ENCODE measurements at places on chromosomes 7 and 10. TPM values are rescaled to one million over a fixed set of nuclear protein-coding genes. Genes with fewer than 3 reads are reported as not detected.

DNA sequence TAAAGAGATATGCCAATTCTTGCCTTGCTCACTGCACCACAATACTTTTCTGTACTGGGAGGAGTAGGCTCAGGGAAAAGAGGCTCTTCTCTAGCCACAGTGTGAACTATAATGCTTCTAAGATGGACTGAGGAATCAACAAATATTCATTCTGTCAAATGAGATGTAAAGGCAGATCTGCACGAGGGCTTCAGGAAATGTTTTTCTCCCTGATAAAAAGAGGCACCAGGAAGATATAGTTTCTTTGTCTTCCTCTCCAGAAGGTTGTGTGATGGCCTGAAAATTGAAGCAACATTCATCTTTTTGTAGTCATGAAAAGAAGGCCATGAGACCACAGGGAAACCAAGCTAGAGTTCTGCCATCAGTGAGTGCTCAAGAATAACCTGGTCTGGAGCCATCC is 79.1 kb upstream of the NME8 start:
- DNase-seq: no peak

DNA sequence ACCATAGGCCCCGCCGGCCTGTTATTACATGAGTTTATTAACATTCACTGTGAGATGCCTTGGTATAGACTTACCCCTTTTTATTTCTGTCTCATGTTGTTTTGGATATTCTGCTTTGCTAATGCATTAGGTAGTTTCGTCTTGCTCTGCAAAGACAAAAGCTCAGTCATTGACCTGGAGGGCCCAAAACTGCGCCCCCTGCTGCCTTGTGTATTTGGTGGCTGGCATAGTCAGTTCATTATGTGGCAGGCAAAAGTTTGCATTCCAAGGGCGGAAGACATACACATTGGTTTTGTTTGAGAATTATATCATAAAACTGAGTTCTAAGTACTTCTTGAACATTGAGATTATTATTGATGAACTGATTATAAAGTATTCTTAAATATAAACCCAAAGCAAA is 372.5 kb downstream of the SDK1 start:
- no peak for DNase-seq

DNA sequence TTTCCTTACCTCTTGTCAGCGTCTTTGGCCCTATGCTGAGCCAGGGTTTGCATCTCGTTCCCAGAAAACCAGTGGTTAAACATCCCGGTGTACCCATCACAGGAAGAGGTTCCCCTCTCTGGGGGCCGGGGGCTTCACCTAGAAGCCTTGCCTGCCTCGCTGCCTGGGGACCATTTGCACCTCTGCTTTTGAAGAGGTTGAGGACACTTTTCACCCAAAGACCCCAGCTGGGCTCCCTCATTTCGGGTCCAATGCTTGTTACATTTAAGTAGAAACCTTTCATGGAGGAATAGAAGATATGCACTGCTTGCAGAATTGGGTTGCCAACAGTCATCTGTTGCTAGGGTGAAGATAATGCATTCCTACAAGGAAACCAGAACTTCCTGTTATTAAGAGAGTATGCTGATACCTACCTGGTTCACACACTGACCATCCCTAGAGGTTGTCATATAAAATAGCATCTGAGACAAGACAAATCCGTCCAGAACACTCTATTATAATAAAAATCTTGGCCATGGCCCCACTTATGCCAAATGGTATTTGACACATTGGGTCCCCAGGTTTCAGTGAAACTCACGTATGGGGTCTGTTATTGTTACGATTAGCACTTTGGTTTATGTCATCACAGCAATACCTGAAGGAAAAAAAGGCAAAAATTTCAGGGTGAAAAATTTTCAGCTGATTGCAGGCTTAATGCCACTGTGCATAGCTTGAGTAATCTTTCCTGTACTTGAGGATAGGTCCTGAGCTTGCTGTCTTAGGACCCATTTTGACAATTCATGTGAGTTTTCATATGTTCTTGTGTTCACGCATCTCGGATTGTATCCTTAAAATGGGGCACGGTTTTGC is 917 bp downstream of the ZNF365 start:
- DNase-seq: no peak

GRCh38 chr7:123819001-123819400 is 26.0 kb upstream of the HYAL4 start:
- no peak for DNase-seq

Gene HOXA7
- not detected for polyA plus RNA-seq

DNA sequence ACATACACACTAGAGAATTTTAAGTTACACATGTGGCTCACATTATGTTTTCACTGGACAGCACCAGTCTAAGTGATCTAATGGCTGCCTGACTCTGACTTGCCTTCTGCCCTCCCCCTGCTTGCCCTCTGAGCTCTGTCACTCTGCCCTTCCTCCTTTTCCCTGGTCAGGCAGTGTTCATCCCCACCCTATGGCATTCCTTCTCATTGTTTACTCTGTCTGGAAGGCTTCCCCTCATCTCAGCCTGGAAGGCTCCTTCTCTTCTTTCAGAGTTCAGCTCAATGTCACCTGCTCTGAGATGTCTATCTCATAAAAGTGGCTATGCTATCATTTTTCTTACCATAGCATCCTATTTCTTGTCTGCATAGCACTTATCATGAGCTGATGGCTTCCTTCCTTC is 305.7 kb downstream of the BMPER start:
- DNase-seq: no peak

- DNase-seq: no peak
These were observed 66.4 kb upstream of the TNRC18 start for GRCh38 chr7:5489991-5490536.

Gene ZNF365
- polyA plus RNA-seq: not detected

Gene LIPJ
- 0.01 TPM for polyA plus RNA-seq

Gene PPP1R9A
- polyA plus RNA-seq: 1.4 TPM

DNA sequence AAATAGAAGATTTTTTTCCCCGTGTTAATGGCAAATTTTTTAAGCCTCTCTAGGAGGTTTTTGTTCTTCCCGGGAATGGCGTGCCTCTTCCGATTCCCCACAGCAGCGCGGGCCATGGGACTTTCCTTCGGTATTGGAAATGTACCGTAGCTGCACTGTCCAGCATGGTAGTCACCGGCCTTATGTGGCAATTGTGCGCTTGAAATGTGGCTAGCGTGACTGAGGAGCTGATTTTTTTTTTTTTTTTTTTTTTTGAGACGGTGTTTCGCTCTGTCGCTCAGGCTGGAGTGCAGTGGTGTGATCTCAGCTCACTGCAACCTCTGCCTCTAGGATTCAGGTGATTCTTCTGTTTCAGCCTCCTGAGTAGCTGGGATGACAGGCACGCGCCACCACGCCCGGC is 938 bp upstream of the TCTN3 start:
- no peak for DNase-seq

GRCh38 chr7:90180011-90180585 is 25.8 kb downstream of the STEAP1 start:
- DNase-seq: no peak

Gene ZC3HAV1L
- polyA plus RNA-seq: 0.19 TPM

Gene EGR2
- 0.76 TPM for polyA plus RNA-seq

GRCh38 chr10:31070025-31070424 is 38.4 kb upstream of the ZNF438 start:
- no peak for DNase-seq

DNA sequence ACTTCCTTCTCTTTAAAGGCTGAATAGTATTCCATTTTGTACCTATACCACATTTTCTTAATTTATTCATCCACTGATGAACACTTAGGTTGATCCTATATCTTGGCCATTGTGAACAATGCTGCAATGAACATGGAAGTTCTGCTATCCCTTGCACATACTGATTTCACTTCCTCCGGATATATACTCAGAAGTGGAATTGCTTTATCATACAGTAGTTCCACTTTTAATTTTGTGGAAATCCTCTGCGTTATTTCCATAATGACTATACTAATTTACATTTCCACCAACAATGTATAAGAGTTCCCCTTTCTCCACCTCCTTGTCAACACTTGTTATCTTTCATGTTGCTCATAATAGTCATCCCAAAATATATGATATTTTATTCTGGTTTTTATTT is 312.6 kb downstream of the PLXDC2 start:
- no peak for DNase-seq

- no peak for DNase-seq
These were observed at the start of gene KCNH2 for GRCh38 chr7:150978126-150978789. TSS of gene KCNH2 (minus strand) at chr7:150978321. CDS start at chr7:150977913, 408 bp downstream.

DNA sequence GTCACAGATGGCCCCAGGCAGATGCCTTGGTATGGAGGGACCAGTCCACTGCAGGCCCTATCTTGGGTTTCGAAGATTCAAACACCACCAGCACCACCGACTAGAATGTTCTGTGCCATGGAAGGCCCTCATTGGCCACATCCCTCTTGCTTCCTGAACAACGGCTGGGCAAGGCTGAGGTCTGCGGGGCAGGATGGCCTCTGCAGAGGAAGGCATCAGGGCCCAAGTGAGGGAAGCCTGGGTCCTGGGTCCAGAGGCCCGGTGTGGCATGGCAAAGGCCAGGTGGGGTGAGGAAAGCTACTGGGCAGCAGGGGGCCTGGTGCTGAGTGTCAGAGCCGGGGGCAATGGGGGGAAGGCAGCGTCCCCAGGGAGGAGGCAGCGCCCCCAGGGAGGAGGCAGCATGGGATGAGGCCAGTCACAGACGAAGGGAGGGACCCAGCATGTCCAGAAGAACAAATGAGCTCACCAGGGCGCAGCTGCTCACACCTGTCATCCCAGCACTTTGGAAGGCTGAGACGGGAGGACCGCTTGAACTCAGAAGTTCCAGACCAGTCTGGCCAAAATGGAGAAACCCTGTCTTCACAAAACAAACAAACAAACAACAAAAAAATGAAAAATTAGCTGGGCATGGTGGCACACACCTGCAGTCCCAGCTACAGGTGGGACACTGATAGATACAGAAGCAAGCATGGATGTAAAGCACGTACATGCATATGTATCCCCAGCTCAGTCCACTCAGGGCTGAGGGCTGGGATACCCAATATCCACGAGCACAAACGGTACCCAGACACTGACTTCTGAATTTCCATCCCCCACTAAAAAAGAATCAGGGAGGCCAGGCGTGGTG is 64.4 kb downstream of the PROSER2 start:
- DNase-seq: no peak

GRCh38 chr7:375901-376305 is 85.9 kb downstream of the FOXL3 start:
- no peak for DNase-seq

DNA sequence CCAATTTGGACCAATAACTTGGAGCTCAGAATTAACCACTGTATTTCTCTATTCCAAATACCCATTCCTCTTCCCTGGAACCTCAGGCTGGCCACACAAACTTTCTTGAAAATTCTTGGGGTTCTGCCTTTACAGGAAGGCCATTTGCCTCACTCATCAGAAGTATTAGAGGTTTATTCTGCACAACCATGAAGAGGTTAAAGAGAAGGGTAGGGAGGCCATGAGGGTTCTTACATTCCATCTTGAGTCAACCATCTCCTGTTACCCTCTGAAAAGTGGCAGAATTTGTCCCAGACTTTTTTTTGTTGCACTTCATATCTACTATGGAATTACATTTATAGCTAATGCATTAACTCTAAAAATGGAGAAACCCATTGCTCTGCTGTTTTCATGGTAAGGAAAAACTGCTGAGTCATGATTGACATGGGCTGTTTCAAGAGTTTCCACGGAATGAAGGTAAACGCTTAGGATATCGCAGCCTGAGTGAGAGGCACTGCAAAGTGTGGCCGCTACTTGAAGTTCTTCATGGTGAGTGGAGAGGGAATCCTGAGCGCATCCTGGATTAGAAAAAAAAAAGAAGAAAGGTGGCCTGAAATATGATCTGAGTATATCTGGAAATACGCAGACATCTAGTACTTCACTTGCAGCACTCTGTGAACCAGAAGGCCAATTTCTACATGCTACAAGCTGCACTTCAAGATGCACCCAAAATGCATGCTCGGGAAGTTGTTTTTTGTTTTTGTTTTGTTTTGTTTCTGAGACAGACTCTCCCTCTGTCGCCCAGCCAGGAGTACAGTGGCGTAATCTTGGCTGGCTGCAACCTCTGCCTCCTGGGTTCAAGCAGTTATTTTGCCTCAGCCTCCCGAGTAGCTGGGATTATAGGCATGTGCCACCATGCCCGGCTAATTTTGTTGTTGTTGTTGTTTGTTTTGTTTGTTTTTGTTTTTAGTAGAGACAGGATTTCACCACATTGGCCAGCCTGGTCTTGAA is 83.7 kb downstream of the KIAA1217 start:
- no peak for DNase-seq

DNA sequence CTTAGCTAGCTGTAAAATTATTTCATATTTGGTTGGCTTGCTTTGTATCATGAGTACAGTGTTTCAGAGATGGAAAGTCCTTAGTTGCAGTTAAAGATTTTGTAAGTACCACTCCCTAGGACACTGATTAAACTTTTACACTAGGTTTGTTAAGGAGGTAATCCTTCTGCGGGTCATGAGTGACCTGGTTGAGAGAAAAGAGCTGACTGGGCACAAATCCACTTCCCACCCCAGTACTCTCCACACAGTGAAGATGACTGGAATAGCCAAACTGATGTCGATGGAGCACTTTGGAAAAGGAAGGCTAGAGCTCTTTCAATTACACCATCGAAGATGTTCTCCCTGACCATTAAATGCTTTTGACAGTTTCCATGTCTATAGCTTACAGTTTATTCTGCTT is 191.9 kb downstream of the CSTF2T start:
- DNase-seq: no peak

- no peak for DNase-seq
These were observed 2.6 kb upstream of the GPR26 start for GRCh38 chr10:123663522-123663921.

Gene TAS2R4
- polyA plus RNA-seq: 0.03 TPM

- DNase-seq: no peak
These were observed 10.4 kb downstream of the CHST3 start for GRCh38 chr10:71974489-71975021.

DNA sequence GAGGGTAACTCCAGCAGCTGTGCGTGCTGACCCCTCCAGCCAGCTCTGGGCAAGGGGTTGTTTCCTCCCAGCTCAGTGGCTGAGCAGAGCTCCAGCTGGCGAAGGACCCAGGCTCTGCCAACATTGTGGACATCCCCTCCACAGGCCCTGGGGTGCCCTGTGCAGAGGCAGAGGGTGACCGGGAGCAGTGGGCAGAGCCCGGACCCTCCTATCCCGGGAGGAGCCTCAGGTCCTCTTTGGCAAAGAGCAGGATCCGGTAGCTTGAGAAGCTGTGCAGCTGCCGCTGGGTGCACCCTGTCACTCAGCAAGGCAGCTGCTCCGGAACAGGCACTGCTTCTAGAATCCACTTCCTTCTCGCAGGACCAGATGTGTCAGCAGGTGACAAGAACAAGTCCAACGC is 175.9 kb downstream of the EBF3 start:
- no peak for DNase-seq

- no peak for DNase-seq
These were observed 14.1 kb downstream of the CRYGN start for GRCh38 chr7:151425670-151426440.

DNA sequence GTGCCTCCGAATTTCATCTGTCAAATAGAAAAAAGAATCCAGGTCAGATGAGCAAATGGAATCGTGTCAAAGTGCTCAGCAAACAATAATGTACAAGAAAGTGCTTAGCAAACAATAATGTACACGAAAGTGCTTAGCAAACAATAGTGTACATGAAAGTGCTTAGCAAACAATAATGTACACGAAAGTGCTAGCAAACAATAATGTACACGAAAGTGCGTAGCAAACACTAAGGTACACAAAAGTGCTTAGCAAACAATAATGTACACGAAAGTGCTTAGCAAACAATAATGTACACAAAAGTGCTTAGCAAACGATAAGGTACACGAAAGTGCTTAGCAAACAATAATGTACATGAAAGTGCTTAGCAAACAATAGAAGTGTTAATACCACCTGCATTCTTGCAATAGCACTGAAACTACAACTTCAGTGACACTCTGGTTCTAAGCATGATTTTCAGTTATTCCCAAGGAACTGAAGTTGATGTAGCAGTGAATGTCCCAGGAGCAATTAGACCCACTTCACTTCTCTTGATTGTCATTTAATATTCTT is 33.4 kb upstream of the MYL10 start:
- no peak for DNase-seq

Gene PRDX3
- polyA plus RNA-seq: 268 TPM
